Activated CD8-positive, alpha-beta memory T cell treated with anti-CD3 and anti-CD28 coated beads, Interleukin-2, amount 10 ng/mL, durations not matched to agents 7 days and 5 days (primary cell): ENCODE measurements at places on chromosomes 5 and 9. TPM values are rescaled to one million over a fixed set of nuclear protein-coding genes. Genes with fewer than 3 reads are reported as not detected.

- DNase-seq = no peak
These were observed 23.3 kb upstream of the ARSB start for GRCh38 chr5:79008362-79008761.

The PCDHA11 gene
- total RNA-seq = not detected

GRCh38 chr5:158451993-158452672, 593.2 kb upstream of the CLINT1 start:
- DNase-seq = no peak

The FGF1 gene
- total RNA-seq = not detected

The RIC1 gene
- total RNA-seq = 18.4 TPM

The RGS7BP gene
- not detected for total RNA-seq

The GARIN3 gene
- 0.09 TPM for total RNA-seq

DNA sequence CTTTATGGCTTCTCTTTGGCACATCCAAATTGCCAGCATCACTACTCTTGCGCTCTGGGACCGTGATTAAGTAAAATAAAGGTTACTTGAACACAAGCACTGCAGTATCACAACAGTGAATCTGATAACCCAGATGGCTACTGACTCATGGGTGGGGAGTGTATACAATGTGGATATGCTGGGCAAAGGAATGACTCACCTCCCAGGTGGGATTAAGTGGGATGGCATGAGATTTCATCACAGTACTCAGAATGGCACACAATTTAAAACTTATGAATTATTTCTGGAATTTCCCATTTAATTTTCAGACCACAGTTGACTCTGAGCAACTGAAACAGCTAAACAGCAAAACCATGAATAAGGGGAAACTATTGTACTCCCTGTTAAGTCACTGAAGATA, 4.3 kb downstream of the GFM2 start:
- DNase-seq = no peak

DNA sequence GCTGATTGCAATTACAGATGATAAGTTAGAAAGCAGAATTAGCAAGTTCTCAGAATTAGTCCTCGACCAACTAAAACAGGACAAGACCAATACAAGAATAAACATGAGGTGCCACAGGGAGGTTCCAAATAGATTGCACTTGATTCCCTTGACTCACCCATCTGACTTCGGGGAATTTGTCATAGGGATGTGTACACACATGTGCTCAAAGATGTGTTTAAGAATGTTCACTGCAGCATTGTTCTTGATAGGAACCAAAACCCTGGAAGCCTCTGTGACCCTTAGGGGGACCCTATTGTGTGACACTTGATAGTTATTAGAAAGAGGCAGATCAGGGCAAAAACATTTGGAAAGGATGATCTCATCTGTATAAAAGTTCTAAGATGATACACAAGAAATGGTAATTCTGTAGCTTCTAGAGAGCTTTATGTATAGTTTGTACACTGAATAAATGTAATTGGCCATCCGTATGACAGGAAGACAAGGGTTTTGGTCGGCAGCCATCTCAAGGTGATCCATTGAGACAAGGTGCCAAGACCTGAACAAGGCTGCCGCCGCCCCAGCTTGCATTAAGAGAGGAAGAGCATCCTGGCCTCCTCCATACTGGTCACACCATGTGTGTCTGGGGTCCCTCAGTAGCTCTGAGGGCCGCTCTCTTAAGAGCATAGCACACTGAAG, 48.2 kb upstream of the GARNL3 start:
- DNase-seq = no peak

The CDKN2A gene
- 34.1 TPM for total RNA-seq

DNA sequence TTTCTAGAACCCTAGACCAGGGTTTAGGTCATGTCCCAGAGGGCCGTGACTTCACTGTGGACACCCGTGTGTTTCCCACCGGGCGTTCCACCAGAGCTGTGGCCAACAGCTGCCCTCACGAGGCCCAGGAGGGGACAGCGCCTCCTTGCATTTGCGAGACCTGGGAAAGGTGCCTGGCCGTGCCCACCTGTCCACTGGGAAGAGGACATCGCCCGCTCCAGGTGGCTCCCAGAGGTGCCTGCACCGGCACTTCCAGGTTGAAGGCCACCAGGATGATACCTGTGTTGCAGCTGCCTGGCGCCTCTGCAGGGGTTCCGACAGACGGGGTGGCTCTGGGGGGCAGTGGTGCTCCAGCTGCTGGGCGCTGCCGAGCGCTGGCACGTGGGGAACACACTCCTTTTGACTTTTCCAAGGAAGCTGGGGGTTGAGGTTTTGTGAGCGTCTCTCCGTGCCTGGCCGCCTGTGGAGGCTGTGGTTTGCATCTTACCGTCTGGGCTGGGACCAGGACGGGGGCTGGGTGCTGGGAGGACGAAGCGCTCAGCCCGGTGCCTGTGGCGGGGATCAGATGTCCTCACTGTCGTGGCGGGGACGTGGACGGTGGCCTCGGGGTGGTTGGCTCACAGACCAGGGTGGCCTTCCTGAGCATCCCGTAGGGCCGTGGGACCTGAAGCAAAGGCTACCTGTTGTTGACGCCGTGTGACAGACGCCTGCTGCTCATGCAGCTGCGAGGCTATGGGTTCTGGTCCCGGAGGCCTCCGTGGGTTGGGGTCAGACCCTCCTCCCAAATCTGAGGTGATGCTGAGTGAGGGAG, 19.2 kb downstream of the NKD2 start:
- DNase-seq = no peak

The JAK2 gene
- 20.6 TPM for total RNA-seq

DNA sequence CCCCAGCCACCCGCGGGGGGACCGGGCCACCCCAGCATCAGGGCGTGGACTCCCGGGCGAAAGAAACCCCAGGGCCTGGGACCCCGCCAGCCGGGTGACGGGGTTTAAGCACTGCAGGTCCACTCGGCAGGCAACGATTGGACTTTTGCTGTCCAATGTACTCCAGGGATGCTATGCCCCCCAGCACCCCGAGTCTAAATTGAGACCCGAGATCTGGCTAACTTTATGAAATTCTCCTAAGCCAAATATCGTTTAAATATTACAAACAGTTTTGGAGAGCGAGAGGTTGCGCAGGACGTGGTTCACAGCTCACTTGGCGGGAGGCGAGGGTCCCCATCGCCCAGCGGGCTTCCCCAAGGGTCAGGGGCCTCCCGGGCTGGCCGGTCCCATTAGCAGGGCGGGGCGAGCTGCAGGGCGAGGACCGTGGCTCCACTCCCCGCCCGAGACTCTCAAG, 384 bp upstream of the MRPS2 start:
- DNase-seq = no peak

GRCh38 chr9:17453751-17454150, 125.1 kb upstream of the SH3GL2 start:
- no peak for DNase-seq

The UGT3A1 gene
- total RNA-seq = not detected
